Colonic mucosa (tissue), 4 donors: ENCODE measurements at places on chromosomes 1 and 21. TPM values are rescaled to one million over a fixed set of nuclear protein-coding genes. Genes with fewer than 3 reads are reported as not detected.

DNA sequence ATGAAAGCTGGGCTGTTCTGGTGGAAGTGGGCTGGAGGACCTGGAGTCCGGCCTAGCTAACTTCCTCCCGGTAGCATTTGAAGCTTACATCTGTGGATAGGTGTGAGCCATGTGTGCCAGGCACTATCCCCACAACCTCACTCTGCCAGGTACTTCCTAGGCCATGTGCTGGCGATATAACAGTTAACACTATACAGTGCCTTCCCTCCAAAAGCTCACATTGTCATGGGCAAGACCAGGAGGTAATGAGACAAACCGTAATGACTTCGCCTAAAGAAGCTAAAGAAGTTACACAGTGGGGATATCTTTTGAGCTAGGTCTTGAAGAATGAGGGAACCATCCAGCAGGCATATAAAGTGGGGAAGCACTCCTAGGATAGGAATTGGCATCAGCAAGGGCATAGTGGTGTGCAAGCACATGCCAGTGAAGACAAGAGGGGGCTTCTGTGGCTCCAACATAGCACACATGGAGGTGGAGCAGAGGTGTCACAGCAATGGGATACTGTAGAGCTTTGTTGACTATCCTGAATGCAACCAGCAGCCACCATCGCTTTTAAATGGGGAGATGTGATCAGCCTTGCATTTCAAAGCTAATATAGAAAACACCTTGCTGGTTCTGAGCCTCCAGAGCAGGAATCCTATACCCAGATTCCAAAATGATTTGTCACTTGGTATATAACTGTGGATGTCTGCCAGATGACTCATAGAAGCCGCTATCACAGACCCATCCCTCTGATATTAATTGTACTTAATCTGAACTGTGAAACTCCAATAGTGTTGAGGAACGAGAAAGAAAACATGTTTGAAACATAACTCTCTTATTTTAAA, 466.3 kb downstream of the LMO4 start:
- H3K27ac ChIP-seq: no peak overlapping the region
- H3K4me1 ChIP-seq: peaks cover 6% of the 10 kb centered on the region
- DNase-seq: no peak
- no peak overlapping the region for H3K4me3 ChIP-seq
- no peaks in the 10 kb centered on the region for H3K36me3 ChIP-seq
- H3K27me3 ChIP-seq: no peaks in the 10 kb centered on the region

DNA sequence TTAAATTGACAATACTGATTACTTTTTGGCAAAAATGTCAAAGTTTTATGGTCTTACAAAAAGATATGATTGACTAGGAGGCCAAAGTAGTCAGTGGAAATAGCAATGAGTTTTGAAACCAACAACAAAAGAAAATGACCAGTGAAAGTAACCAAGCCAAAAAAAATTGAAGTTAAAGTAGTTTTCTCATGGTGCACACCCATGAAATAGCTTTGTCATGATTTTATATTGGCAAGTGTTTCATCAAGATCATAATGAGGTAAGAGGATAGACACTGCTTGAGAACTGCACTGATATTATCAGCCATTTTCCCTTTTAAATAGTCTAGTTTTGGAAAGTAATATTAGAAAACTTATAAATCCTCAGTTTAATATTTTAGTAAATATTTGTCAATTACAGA, 206.2 kb upstream of the ADAMTS5 start:
- no peak for DNase-seq
- no peaks in the 10 kb centered on the region for H3K4me1 ChIP-seq
- no peak overlapping the region for H3K27ac ChIP-seq

DNA sequence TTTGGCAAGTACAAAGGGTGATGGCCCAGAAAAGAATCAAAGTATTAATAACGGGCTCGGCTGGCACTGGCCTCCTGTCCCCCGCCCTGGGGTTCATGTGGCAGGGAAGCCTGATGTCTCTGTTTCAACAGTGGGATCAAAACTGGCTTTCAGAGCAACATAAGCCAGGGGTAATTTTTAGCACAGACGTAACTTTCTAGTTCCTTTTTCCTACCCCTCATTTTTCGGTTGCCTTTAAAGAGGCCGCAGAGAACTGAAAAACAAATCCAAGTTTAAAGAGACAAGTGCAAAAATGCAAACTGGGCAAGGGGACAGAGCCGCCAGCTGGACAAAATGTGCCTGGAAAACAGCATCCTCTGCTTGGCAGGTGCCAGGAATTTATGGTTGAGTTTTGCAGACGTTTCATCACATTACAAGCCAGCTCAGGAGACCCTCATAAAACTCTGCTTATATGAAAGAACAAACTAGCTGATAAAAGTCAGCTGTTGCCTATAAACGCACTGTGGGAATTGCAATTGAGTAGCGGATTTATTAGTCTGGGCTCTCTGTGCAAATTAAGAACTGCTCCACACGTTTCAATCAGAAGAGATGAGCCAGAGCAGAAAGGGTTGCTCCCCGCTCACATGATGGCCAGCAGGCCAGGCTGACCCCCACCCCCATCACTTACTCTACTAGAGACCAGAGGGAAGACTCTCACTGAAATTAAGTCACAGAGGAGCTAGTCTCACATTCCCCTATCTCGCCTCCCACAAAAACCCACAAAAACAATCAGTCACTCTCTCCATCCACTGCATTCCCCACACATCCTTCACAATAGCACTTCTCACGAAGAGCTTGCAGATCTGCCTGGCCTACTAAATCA, 15.8 kb upstream of the CDCA8 start:
- no peaks in the 10 kb centered on the region for H3K27me3 ChIP-seq
- H3K4me1 ChIP-seq: no peaks in the 10 kb centered on the region
- no peaks in the 10 kb centered on the region for H3K36me3 ChIP-seq
- H3K27ac ChIP-seq: no peak overlapping the region

DNA sequence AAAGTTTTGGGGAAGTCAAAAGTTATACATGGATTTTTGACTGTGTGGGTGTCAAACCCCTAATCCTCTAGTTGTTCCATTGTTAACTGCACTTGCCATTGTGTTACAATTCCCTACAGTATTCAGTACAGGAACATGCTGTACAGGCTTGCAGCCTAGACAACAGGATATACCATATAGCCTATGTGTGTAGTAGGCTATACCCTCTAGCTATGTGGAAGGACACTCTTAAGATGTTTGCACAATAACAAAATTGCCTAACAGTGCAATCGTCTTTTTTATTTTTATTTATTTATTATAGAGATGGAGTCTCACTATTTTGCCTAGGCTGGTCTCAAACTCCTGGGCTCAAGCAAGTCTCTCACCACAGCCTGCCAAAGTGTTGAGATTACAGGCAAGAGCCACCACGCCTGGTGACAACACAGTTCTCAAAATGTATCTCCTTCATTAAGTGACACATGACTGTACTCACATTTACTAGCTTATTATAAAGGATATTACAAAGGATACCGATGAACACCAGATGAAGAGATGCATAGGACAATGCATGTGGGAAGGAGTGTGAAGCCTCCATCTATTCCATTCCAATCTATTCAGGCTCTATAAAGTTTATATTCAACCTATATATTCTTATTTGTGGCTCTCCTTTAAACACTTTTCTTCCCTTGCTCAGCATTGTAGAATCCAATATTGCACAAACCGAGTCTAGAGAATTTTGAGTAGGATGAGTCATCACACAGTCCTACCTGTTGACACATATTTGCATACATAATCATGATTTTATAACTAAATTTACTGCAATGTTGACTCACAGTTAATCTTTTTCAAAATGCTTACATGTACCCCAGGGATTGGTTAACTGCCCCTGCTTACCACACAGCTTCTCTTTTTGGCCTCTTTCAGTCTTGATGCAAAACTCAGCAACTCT, 28.4 kb upstream of the CEP350 start:
- H3K36me3 ChIP-seq: no peaks in the 10 kb centered on the region
- no peaks in the 10 kb centered on the region for H3K4me1 ChIP-seq
- no peak for DNase-seq
- H3K27me3 ChIP-seq: no peaks in the 10 kb centered on the region
- no peak overlapping the region for H3K27ac ChIP-seq
- H3K4me3 ChIP-seq: no peak overlapping the region

- no peak overlapping the region for H3K27ac ChIP-seq
- no peaks in the 10 kb centered on the region for H3K27me3 ChIP-seq
- DNase-seq: no peak
- H3K4me1 ChIP-seq: no peaks in the 10 kb centered on the region
- H3K36me3 ChIP-seq: no peaks in the 10 kb centered on the region
Measured at GRCh38 chr1:213742992-213743391, 244.8 kb upstream of the PROX1 start.

GRCh38 chr1:26031611-26032220, 10.1 kb downstream of the EXTL1 start:
- H3K36me3 ChIP-seq: no peaks in the 10 kb centered on the region
- no peak for DNase-seq
- no peak overlapping the region for H3K27ac ChIP-seq
- no peaks in the 10 kb centered on the region for H3K27me3 ChIP-seq

DNA sequence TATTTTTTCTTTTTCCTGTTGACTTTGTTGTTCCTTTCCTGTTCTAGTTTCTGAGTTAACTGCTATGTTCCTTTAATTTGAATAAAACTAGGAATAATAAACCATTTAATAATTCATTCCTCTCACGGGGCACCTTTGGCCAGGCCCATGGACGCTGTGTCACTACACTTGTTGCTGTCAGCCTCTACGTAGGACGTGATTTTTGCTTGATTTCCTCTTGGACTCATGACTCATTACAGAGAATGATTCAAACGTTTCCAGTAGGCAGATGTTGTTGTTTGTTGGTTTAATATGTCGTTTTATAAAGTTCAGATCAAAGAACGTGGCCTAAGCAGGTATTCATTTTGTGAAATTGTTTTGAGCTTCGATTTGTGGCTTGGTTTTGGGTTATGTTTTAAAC, 9.1 kb upstream of the SLC19A1 start:
- H3K36me3 ChIP-seq: no peaks in the 10 kb centered on the region
- no peak for DNase-seq
- peak overlapping the region; percentile 34 for H3K27ac ChIP-seq
- no peak overlapping the region for H3K4me3 ChIP-seq

GRCh38 chr1:159469921-159470533, 30.5 kb downstream of the OR10J1 start:
- H3K4me3 ChIP-seq: no peak overlapping the region
- H3K27me3 ChIP-seq: no peaks in the 10 kb centered on the region
- H3K4me1 ChIP-seq: no peaks in the 10 kb centered on the region
- no peaks in the 10 kb centered on the region for H3K36me3 ChIP-seq

- H3K4me3 ChIP-seq: no peak overlapping the region
- H3K27me3 ChIP-seq: no peaks in the 10 kb centered on the region
- H3K36me3 ChIP-seq: no peaks in the 10 kb centered on the region
- no peak overlapping the region for H3K27ac ChIP-seq
- no peak for DNase-seq
Measured at GRCh38 chr1:58919959-58920321, 136.1 kb upstream of the JUN start.

- H3K36me3 ChIP-seq: no peaks in the 10 kb centered on the region
- H3K4me1 ChIP-seq: no peaks in the 10 kb centered on the region
- H3K27ac ChIP-seq: no peak overlapping the region
- no peak overlapping the region for H3K4me3 ChIP-seq
- H3K27me3 ChIP-seq: no peaks in the 10 kb centered on the region
Measured at GRCh38 chr1:156608981-156609380, 7.7 kb upstream of the GPATCH4 start.

DNA sequence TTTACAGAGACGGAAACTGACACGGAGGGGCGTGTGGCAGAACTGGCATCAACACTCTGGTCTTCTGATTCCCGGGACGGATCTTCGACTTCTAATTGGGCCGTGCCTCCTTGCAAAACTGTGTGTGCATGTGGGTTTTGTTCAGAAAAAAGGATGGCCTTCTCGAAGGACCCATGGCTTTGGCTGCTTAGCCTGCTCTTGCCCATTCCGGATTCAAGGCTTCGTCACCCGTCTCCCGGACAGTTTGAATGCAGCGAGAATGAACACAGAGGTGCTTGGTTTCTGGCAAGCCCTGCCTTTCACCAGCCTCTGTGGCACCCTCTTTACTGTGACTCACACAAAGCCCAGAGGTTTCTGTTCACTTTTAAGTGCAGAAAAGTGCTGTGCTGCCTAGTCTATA, 120.1 kb downstream of the PRDM2 start:
- no peak overlapping the region for H3K27ac ChIP-seq
- no peaks in the 10 kb centered on the region for H3K4me1 ChIP-seq
- no peaks in the 10 kb centered on the region for H3K27me3 ChIP-seq
- no peak for DNase-seq
- H3K36me3 ChIP-seq: no peaks in the 10 kb centered on the region
- H3K4me3 ChIP-seq: no peak overlapping the region

- H3K4me3 ChIP-seq: no peak overlapping the region
- no peak for DNase-seq
- no peaks in the 10 kb centered on the region for H3K36me3 ChIP-seq
- no peaks in the 10 kb centered on the region for H3K4me1 ChIP-seq
- H3K27ac ChIP-seq: no peak overlapping the region
Measured at GRCh38 chr1:103469801-103470200, 55.7 kb upstream of the RNPC3 start.

- H3K4me1 ChIP-seq: no peaks in the 10 kb centered on the region
- H3K36me3 ChIP-seq: no peaks in the 10 kb centered on the region
- no peak overlapping the region for H3K4me3 ChIP-seq
- DNase-seq: no peak
Measured at GRCh38 chr1:24193046-24193445, 6.0 kb upstream of the IFNLR1 start.

DNA sequence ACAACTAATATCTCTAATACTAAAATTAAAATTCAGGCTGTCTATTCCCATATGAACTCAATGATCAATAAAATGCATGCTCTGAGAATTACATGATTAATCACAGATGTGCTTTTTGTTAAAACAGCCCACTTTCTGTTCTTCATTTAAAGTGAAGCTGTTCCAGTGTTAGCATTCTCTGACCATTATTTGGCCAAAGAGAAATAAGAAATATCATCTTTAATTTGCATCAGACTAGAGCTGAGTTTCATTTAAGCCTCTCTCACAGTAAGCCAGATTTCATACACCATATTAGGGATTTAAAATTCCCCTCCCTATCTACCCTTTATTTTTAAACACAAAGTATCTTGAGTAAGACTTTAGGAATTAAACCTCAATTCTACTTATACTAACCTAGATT, 261.6 kb downstream of the TPR start:
- no peak for DNase-seq
- H3K4me3 ChIP-seq: no peak overlapping the region

GRCh38 chr1:99146129-99146848, 118.0 kb upstream of the PLPPR4 start:
- no peak overlapping the region for H3K4me3 ChIP-seq
- no peaks in the 10 kb centered on the region for H3K27me3 ChIP-seq
- H3K4me1 ChIP-seq: no peaks in the 10 kb centered on the region
- H3K27ac ChIP-seq: no peak overlapping the region

MTARC1 gene
- total RNA-seq: 37.0 TPM

TBX15 gene
- 0.11 TPM for total RNA-seq

LHX8 gene
- total RNA-seq: not detected

OR2T11 gene
- total RNA-seq: not detected

OPRD1 gene
- 0.12 TPM for total RNA-seq

LYPD8 gene
- total RNA-seq: 40.8 TPM

RHD gene
- 0.10 TPM for total RNA-seq

MPL gene
- not detected for total RNA-seq

ICOSLG gene
- 4.9 TPM for total RNA-seq
